ENCODE measurements at places on chromosomes 2 and 18.

DNA sequence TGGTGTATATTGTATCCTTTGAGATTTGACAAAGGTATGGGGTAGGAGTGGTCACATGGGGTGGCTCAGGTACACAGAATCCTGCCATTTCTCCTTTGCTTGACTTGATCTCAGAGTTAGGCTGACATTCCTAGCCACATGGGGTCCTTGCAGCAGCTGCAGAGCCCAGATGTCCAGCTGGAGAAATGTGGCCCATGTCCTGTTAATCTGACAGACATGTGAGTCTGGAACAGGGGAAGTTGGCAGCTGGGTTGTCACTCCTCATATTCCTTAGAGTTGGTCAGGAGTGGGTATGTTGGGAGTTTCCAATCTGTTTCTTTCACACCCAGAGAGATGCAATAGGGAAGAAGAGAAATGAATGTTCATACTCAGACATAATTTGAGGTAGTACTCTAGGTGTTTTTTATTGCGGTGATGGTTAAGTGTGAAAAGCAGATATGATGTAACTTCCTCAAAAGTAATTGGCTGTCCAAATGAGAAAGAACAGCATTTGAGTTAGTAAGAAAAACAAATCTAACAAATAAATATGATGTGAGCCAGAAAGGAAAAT is 402.6 kb upstream of the MEIS1 start:
- no peak for DNase-seq

DNA sequence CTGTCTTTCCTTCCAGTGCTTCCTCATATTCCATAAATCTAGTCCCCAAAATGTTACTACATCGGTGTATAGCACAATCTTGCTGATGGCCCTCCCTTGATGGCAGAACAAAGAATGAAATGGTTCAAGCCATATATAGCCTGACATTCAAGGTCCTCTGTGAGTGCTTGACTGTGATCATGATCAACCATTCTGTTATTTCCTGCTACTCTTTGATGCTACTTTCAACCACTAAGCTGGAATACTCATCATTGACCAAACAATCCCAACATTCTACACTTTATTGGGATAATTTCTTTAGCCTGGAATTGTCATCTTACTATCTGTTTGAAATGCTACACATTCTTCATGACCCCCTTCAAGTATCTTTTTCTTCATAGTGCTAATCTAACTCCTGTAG is 633.9 kb downstream of the PLCL1 start:
- DNase-seq: no peak

- DNase-seq: no peak
Observed at GRCh38 chr2:231996797-231997540, 35.5 kb downstream of the DIS3L2 start.

DNA sequence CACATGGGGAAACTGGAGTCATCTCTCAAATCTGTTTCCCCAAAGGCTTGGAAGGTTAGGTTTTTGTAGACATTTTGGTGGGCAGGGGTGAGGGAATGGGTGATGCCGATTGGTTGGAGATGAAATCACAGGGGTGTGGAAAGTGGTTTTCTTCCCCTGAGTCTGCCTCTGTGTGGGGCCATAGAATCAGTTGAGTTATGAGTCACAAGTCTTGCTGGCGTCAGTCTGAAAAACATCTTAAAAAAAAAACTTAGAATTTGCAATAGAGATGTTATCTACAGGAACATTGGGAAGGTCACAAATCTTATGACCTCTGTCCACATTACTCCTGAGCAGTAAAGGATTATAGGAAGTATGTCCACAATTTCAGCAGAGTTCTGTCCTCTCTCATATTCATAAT is 314.6 kb downstream of the CNTNAP5 start:
- DNase-seq: peak; percentile 32

GRCh38 chr18:74519320-74520095 is 14.8 kb upstream of the CNDP1 start:
- no peak for DNase-seq

DNA sequence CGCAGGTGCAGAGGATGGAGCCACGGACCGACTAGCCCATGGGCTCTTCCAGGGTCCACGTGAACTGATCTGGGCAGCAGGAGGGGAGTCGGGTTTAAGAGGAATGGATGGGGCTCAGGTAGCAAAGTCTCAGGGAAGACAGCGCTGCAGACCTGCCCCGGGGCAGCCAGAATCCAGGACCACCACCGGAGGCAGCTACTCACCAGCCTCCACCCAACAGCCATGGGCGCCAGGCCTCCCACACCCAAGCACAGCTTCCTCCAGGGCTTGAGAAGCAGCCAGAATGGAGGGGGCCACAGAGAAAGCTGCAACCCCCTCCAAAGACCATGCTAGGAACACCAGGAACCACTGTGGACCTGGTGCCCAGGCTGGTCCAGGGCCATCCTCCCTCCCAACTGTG is 164.3 kb downstream of the TWIST2 start:
- no peak for DNase-seq

DNA sequence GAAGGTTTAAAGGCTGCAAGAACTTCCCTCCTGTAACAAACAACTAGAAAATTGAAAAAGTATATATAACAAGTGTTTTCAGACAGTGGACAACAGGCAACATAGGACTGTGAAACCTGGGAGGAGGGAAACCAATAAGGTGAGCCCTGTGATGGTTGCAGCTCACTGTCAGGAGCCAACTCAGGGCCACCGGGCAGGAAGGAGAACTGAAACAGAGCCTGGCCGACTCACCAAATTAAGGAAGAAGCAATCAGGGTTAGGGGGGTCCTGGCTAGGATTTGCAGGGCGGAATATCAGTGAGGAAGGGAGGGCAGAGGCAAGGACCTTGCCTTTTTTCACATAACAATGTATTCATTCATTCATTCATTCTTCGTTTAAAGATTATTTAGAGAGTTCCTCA is 21.8 kb upstream of the CNRIP1 start:
- DNase-seq: no peak

- DNase-seq: no peak
Observed at GRCh38 chr18:41928581-41928980, 26.5 kb upstream of the PIK3C3 start.

DNA sequence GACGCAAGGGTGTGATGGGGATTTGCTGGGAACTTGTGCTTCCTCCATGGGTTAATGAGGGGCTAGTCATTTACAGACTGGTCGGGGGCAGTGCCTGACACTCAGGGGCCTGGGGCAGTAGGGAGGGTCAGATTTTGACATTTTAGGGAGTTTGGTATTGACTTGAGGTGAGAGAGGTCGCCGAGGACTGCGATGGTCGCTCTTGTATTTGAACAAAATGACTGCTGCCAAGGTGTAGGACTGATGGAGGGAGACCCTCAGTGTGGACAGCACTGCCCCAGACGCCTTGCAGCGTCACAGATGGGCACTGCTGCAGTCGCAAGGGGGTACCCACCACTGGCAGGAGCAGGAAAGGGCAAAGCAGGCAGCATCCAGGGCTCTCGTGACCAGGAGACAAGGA is 182.9 kb downstream of the RTP5 start:
- no peak for DNase-seq

DNA sequence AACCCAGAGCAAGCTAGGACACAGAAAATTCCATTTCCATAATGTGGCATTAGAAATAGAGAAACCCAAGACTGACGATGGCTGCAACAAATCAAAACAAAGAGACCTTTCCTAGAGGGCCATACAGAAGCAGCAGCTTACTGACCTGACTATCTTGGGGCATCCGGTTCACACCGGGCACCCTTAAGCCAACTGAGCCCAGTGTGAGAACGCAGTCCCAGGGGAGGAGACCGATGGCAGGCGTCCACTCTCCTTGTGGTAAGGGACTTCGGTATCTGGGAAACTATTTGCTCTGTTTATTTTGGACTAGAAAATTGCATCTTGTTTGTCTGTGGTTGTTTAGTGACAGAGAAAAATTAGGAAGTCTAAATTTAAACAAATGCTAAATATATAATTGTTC is 244.8 kb upstream of the COPS8 start:
- DNase-seq: no peak

GRCh38 chr2:231469583-231469950 is 5.3 kb upstream of the NCL start:
- DNase-seq: no peak

GRCh38 chr2:39898934-39899333 is 119.9 kb upstream of the THUMPD2 start:
- DNase-seq: no peak

DNA sequence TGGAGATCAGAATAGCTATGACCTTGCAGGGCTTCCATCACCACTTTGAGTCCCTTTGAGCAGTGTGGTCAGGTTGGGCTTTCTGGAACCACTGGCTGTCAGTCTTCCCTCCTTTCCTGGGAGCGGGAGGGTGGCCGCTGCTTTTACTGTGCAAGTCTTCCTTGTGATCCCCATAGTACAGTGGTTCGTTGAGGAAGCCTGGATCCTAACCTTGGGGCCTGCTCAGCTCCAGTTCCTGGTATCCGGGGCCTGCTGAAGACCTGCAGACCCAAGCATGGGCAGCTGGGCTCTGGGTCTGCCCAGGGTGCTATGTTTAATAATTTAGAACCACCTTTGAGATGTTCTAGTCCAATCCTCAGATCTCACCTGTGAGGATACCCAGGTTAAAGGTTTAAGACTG is 104.2 kb downstream of the CLIP4 start:
- DNase-seq: no peak

All from COLO829 (cell line).